ENCODE measurements at places on chromosomes 16 and 17. TPM values are rescaled to one million over a fixed set of nuclear protein-coding genes. Genes with fewer than 3 reads are reported as not detected.

DNA sequence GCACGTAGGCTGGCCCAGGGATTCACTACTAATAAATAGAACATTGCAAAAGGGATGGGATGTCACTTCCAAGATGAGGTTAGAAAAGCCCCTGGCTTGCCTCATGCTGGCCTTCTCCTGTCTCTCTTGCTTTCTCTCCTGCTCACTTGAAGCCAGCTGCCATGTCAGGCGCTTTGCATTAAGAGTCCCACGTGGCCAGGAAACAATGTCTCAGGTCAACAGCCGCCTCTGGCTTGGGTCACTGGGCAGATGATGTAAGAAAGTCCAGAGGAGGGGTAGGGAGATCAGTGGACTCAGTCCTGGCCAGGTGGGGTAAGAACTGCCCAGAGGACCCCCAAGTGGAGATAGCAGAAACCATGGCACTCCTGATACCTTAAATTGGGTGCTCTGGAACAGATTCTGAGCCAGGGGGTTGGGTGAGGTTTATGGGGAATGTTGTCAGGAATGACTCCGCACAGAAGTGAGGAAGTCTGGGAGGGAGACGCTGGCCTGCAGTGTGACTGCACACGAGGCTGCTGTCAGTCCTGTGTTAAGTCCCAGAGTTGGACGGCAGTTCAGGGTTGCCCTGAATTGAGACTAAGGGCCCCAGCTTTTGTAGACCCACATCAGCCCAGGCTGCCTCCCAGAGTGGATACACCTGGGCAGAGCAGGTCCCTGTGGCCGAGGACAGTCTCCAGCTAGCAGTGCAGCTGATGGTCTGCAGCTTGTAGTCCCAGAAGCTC is 17.7 kb downstream of the C16orf82 start:
- DNase-seq = no peak

The MYL11 gene
- total RNA-seq = not detected

DNA sequence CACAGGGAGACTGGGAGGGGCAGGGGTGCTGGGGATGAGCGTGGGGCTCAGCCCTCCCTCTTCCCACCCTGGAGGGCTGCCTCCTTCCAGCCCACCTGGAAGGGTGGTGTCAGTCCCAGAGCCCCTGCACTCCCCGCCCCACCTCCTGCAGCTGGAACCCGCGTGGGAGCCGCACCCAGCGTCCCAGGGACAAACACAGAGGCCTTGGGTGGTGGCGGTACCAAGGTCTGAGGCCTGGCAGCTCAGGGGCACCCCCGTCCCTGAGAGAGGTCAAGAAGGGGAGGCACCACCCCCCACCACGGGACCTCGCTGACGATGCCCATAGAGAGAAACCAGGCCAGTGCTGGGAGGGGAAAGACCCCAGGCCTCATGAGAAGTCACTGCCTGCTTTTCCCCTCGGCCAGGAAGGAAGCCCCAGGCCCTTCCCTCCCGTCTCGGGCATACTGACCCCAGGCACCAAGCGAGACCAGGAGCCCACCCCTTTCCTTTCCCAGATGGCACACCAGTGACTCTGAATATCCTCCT is 4.1 kb downstream of the HS3ST6 start:
- DNase-seq = no peak

DNA sequence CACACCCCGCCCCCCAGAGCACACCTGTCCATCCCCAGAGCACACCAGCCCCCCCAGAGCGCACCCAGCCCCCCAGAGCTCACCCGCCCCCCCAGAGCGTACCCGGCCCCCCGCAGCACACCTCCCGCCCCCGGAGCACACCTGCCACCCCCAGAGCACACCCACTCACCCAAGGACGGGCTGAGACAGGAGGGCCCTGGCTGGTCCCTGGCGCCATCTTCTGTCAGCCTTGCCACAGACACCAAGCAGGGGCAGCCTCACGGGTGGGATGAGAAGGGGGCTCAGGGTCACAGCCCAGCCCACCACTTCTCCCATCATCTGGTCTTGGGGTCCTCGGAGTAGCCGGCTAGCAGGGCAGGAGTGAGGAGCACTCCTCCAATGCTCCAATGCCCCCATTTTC is 31.8 kb downstream of the PIEZO1 start:
- DNase-seq = no peak

- no peak for DNase-seq
Measured at GRCh38 chr16:24491731-24492130, 47.6 kb upstream of the RBBP6 start.

DNA sequence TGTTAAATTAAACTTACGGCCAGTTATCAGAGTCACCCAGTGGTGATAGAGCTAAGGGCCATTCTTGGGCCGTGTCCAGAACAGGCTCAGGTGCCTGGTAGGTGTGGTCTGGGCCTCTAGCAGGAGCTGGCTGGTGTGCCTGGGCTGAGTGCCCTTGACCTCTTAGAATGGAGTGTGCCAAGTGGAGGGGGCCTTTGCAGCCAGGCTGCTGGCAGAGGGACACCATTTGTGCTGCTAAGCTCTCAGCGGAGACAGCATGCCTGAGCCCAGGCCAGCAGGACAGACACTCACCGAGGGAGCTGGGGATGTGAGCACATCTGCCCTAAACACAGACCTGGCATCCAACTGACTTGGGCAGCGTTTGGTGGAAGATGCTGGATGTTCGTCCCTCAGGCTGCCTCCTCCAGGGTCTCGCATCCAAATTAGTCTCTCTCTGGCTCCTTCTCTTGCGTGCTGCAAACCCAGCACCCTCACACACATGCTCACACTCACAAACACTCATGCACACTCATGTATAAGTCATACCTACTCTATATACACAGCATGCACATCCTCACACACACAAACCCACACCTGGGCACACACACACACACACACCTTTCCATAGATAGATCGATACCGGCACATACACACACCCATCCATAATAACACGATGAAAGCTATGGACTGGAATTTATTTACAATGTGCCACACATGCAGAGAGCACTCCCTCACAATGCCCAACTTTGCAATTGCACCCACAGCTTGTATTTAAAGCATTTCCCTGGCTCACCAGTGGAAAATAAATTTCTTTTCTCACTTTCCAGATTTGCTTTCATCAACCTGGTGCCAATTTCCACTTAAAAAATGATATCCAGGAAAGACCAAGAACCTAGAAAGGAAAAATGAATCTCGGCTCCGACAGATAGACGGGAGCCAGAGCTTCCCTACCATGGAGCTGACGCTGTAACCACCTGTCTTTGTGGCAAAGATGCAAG is 33.6 kb upstream of the CDH5 start:
- DNase-seq = no peak

The QPRT gene
- 7.4 TPM for total RNA-seq

DNA sequence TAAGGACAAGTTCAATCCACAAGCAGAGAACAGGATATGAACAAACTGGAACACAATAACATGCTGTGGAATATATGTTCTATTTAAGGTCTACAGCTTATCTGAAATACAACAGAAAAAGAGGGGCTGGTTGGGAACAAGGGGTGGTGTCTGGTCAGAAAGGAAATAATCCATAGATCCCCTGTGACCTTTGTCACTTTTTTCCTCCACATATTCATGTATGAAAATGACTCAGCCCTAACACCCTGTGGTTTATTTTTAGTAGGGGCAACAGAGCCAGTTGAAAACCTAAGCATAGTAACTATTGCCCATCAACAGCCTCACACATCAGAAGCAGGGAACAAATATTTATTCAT is 12.3 kb upstream of the SPAG9 start:
- peak; percentile 19 for DNase-seq

DNA sequence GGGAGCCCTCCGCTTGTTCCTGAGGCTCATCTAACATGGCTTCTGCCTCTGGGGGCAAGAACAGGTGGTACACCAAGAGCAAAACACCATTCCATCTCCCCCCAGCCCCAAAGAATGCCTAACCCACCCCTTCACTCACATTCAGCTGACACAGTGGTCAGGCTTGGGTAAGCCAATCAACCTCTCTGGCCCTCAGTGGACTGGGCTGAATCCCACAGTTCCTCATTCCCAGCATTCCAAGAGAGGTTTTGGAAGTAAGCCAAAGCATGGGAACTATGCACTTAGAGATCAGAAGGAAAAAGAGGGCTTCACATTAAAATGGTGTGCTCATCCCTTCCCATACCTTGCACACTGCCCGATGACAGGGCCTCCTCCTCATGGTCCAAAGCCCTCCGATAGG is 7.8 kb downstream of the PIGS start:
- peak; percentile 55 for DNase-seq

DNA sequence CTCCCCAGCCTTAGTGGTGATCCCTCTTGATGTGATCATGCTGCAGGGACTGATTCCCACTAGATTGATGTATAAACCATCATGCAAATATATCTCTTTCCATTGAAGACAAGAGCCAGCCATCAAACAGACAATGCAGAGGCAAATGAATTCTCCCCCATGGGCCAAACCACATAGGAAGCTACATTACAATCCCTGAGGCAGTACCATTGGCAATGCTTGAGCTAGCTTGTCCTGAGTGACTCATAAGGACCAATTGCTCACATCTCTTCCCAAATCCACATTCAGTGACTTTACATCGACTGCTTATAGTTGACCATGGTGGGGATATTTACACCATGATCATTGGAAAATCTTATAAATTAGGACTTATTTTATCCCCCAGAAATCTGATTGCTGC is 242.2 kb downstream of the SHISA9 start:
- DNase-seq = no peak

The PRSS53 gene
- total RNA-seq = 2.8 TPM

- DNase-seq = no peak
Measured at GRCh38 chr17:17893801-17894644, 57.2 kb upstream of the SREBF1 start.

The STH gene
- total RNA-seq = not detected

- no peak for DNase-seq
Measured at GRCh38 chr17:50922721-50923405, 56.7 kb upstream of the TOB1 start.

GRCh38 chr17:28570716-28571360 is 486 bp downstream of the PIGS start:
- DNase-seq = no peak

DNA sequence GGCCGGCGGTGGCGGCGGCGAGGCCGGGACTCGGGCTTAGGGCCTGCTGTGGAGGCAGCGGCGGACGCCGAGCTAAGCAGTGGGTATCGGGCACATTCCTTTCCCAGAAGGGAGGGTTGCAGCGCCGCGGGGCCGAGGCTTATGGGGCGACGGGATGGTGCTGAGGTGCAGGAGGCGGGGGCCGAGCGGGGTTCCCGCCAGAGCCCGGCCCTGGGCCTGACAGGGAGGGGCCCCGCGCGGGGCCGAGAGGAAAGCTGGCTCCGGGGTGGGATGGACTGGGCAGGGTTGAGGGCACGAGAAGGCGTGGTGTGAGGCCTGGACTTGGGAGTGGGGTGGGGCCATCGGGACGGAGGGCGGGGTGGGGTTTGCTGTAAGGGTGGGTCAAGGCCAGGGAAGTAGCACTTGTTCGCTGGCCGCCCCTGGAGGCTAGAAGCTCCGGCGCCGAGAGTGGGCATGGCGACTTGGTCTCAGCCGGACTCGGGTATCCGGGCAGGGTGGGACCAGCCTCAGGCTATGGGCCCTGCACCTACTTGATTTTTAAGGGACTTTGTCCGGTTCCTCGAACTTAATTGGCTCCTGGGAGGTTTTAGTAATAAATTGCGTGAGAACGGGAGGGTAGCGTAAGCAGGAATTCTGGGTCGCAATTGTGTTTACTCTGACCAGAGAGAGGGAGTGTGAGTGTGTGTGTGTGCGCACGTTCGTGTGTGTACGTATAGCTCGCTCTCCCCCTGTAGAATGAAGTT is 396 bp downstream of the NFE2L1 start:
- DNase-seq = peak; percentile 94

DNA sequence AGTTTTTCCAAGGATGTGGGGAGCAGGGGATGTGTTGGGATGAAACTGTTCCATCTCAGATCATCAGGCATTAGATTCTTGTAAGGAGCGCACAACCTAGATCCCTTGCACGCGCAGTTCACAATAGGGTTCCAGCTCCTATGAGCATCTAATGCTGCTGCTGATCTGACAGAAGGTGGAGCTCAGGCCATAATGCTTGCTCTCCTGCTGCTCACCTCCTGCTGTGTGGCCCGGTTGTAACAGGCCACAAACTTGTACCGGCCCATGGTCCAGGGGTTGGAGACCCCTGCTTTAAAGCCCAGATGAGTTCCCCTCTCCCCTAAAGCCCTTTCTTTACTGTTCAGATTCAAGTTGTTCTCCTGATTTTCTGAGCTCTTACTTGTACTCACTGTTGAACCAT is 44.8 kb downstream of the RNF135 start:
- no peak for DNase-seq

- DNase-seq = peak; percentile 87
Measured at GRCh38 chr16:66947302-66948065, 12.2 kb downstream of the CES2 start.

DNA sequence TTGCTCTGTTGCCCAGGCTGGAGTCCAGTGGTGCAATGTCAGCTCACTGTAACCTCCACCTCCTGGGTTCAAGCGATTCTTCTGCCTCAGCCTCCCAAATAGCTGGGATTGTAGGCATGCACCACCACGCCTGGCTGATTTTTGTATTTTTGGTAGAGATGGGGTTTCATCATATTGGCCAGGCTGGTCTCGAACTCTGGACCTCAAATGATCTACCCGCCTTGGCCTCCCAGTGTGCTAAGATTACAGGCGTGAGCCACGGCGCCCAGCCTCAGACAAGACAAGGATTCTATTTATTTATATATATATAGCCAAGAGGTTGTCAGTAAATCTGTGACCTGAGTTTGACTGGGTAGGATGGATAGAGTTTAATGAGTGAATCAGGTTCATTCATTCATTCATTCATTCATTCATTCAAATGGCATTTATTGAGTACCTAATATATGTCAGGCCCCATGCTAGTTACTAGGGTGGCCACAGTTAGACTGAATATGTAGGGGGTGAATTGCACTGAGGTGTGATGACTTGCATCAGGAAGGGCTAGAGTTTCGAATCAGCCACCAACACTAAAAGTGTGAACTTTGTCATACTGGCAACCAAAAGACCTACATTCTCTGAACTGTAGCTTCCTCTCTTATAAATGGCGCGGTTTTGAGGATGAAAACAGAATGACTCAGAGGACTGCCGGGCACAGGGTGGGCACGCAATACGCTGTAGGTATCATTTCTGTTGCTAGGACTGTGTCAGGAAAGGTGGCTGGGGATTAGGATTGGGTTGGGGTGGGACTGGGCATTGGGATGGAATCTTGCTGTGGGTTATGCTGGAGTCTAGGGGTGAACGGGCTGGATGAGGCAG is 37.8 kb downstream of the ITGAE start:
- no peak for DNase-seq

The KCNH4 gene
- total RNA-seq = not detected

DNA sequence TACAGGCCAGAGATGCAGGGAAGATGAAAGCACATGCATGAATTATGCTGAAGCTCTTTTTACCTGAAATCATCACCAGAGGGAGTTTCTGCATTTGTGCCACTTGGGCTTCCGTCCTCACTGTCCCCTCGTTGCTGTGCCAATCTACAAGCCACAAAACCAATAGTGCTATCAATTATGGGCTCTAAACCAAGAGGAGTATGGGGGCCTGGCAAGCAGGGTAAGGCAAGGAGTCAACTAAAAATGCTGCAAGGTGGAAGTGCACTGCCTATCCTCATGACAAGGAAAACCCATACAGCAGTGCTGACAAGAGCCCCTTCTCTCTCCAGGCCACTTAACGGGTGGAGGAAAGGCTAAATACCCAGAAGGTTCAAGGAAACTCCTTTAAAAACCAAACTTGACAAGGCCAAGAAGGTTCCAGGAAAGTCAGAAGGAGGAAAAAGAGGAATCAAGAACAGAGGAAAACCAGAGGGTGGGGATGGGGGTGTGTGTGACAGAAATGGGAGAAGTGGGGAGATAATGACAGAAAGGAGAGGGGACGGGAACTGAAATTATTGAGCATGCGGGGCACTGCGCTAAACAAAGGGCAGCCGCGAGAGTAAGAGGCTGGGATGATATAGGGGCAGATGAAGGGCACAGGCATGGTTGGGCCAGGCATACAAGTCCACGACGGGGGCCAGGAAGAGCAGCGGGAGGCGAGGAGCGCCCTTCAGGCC is 674 bp downstream of the C17orf75 start:
- DNase-seq = no peak

The HIC1 gene
- total RNA-seq = 36.4 TPM

The DNAH17 gene
- not detected for total RNA-seq

Data from fibroblast of the aortic adventitia (primary cell).